Activated T-helper 9 cell treated with anti-CD3 and anti-CD28 coated beads, Interleukin-2, amount 50 U/mL, for 16 hours (primary cell): ENCODE measurements at places on chromosomes 3 and 15.

GRCh38 chr3:130897316-130897715, 3.4 kb downstream of the ATP2C1 start:
- no peak for DNase-seq

- DNase-seq = no peak
Measured at GRCh38 chr3:148957586-148957985, 33.8 kb upstream of the GYG1 start.

DNA sequence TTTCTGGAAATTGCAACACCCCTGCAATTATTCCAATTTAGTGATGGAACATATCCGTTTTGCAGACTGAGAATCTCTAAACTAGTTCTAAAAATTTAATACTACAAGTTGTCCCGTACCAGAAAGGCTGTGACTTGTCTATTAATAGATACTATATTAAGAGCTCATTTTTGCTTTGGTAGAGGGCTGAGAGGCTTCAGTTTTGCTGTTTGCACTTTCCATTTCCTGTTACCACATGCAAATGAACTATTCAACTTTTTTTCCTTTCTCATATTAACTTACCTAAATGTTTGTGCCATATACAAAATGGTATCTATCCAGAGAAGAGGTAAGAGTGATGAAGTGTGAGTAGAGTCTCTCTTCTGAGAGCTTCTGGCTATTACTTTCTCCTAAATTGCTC, 101.5 kb upstream of the CRBN start:
- no peak for DNase-seq

DNA sequence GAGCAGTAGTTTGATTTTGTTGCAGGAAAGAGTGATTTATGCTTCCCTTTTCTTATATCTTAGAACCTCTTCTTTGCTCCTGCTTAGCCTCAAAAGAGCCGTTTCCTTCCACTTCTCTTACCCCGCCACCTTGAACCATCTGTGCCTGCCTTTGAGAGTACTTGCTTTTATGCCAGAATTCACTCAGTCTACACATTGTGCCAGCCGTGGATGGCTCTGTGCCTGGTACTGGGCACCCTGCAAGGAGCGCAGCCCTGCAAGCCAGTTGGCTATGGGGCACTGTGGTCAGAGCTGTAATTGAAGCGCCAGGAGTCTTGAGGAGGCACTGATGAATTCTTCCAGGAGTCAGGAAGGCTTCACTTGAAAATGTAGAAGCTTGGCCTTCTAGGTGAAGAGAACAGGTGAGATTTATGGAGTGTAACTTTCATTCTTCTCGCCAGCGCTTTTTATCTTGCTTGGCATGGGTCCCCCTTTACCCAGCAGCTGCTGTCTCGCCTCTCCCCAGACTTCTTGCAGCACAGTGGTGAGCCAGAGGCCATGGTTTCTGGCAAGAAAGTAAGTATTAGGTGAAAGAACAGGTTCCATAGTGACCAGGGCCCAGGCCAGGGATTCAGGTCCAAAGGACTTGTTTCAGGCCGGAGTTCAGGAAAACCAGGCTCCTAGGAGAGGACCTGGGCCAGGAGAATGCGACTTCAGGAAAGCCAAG, 4.9 kb downstream of the TMED3 start:
- DNase-seq = no peak

DNA sequence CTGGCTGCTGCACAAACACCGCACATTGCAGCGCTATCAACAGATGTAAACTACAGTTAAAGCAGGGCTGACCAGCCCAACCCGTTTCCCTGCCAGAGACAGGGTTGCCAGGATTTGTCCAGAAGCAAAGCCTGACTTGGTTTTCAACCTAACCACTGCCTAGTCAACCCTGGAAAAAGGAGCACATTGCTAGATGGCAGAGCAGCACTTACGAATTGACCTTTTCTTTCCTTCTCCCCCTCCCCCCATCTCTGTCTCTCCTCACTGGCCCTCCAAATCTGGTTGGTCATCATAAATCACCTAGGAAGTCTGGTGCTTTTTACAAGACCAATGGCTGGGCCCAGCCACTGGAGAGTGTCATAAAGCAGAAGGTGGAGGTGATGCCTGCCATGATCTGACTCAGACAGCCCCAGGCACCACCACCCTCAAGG, 51.3 kb downstream of the ABCC5 start:
- DNase-seq = no peak

GRCh38 chr15:95295896-95296625, 1034.4 kb upstream of the NR2F2 start:
- no peak for DNase-seq

DNA sequence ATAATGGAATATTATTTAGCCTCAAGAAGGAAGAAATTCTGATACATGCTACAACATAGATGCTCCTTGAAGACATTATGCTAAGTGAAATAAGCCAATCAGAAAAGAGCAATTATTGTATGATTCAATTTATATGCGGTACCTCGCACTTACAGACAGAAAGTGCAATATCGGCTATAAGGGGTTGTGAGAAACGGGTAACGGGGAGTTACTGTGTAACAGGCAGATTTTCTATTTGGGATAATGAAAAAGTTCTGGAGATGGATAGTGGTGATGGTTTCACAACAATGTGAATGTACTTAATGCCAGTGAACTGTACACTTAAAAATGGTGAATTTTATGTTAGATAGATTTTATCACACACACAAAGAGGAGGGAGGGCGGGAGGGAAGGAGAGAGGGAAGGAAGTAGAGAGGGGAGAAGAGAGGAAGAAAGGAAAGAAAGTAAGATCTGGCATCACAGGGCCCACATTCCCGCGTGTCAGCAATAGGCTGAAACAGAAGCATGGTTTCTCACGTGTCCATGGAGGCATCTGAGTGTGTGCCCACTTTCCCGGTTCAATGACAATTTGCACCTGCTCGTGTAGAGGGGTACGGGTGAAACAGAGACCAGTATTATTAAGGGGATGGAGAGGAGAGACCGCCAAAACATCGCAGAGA, 700 bp upstream of the BLM start:
- no peak for DNase-seq

DNA sequence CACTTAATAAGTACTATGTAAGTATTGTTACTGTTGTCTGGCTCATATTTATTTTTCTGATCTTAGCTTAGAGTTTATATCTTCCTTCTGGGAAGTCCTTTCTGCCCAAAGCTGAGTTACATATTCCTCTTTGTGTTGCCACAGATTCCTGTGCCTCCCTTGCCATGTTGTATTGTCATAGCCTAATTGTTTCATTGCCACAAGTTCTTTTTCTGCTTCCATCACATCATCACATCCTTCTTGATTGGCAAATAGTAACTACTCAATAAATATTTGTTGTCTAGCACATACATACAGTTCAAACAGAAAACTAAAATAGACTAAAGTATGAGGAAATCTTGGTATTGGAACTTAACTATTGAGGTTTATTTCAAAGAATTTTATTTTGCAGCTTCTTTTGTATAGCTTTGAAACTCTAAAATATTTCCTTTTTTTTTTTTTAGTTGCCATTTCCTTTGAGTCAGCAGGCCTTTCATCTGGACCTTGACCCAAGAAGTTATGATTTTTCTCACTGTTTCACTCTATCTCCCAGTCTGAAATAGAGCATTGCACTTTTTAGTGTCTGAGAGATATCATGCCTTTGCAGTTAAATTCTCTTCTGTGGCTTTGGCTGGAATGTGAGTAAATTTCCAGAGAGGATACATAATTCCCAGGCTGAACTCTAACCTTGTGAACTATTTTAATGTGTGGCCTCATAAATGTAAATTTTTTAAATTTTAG, 98.2 kb downstream of the ZNF609 start:
- DNase-seq = no peak
